ENCODE measurements at places on chromosomes 1 and 21. TPM values are rescaled to one million over a fixed set of nuclear protein-coding genes. Genes with fewer than 3 reads are reported as not detected.

DNA sequence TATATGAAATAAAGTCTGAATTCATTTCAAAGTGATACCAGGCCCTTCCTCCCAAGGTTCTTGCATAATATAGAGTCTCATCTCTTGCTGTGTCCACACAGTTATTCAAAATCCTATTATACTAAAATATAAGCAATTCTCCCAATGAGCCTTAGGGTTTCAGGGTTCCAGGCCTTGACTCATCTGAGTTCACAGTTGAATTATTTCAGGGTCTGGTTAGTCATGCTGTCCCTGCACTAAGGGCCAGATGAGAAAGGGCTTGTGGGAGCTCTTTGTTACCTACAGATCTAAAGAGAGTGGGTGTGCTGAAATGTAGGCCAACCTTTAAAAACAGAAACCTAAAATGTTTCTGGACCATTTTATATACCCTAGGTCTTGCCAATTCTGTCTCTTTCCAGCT is 337.5 kb upstream of the LRRC7 start:
- no peak for DNase-seq

- DNase-seq: no peak
These were observed 673 bp upstream of the DHCR24 start for GRCh38 chr1:54887665-54888071.

DNA sequence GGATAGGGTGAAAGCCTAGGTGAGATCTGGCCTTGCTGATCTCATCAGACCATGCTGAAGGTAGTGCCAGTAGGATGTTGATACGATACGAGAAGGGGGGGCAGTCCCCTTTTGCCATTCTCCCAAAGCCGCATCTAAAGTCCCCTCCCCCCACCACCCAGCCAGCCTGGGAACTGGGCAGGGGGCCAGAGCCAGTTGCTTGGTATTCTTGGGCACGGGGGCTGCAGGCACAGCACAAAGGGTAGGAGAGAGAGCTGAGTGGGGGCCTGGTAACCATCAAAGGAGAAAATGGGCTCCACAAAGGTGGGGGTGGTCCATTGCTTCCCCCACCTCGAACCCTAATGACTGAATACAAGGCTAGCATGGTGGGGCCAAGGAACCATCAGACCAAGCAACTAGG is 5.4 kb downstream of the PEA15 start:
- DNase-seq: no peak

DNA sequence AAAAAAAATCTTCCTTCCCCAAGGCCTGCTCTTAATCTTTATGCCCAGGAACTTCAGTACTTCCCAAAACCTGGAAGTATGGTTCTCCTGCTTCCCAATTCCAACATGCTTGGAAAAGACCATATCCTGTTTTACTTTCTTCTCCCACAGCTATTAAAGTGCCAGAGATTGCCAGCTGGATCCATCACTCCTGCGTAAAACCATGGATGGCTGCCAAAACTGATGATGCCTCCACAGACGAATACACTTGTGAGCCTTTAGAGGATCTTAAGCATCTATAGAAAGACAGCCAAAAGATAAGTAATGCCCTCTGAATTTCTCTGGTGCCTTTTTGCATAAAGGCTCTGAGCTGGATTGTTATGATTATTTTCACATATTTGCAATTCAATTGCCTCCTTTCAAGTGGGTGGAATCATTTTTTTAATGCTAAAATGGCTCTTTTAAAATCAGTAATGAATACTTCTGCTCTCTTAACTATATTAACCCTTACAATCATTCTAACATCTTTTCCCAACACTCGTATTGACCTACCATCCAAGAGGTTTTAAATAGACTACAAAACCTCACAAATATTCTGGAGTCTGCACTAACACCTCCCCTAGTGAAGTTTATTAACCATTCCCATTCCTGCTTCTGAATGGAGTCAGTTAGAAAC is 1807.8 kb downstream of the BRINP3 start:
- DNase-seq: peak; percentile 21

- DNase-seq: no peak
These were observed 90.7 kb downstream of the SLC25A24 start for GRCh38 chr1:108109295-108109973.

Gene GSTM2
- total RNA-seq: 3.0 TPM

Gene IL19
- not detected for total RNA-seq
